Cardiac septum (tissue), 1 donor: ENCODE measurements at places on chromosomes 5 and 9. TPM values are rescaled to one million over a fixed set of nuclear protein-coding genes. Genes with fewer than 3 reads are reported as not detected.
A peak's percentile ranks its signal among the peaks of the same experiment; 100 is the strongest.

Gene SLC34A1
- total RNA-seq = not detected

Gene TMEFF1
- total RNA-seq = 0.46 TPM

Gene PCDHB15
- 9.9 TPM for total RNA-seq

Gene SEC61B
- total RNA-seq = 47.9 TPM

Gene KIF24
- 0.89 TPM for total RNA-seq

Gene DOLPP1
- 4.8 TPM for total RNA-seq

Gene PDCD1LG2
- 0.48 TPM for total RNA-seq

Gene TICAM2
- 2.0 TPM for total RNA-seq

Gene TTC1
- total RNA-seq = 67.7 TPM

Gene C9
- total RNA-seq = not detected

Gene GLDC
- 0.11 TPM for total RNA-seq

Gene PHF24
- total RNA-seq = 0.57 TPM

Gene HSPB3
- total RNA-seq = 210 TPM

Gene DCAF10
- 15.7 TPM for total RNA-seq

- DNase-seq = no peak
These were observed 3.0 kb upstream of the ACER2 start for GRCh38 chr9:19405771-19406170.

GRCh38 chr5:9148242-9148641 is 397.6 kb downstream of the SEMA5A start:
- DNase-seq = no peak

DNA sequence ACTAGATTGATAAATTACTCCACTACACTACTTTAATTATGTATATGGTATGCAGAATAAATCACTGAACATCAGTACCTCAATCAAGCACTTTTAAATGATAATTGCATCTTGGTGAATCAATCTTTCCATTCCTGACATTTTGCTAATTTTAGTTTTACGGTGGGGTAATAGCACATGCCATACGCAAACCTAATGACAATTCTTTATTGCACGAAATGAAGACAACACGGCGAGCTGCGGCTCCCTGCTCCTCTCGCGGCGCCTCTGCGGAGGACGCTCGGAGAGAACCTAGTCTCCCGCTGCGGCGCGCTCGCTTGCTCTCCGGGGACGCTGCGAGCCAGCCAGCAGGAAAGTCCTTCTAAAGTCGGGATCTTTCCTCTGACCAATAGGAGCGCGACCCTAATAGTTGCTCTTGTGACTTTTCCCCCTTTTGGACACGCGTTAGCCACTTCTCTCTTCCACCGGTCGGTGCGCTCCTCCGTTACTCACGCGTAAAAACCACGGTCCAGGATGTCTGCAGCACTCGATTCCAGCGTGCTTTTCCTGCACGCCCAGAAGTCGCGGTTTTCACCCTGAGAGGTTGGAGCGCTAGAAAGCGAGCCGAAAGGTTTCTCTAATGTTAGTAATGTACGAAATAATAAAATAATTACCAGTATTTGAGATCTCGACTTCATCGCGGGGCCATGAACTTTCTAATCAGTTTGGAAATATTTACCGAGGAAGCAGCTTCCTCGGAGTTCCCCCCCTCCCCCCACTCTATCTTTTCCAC is 1.0 kb upstream of the MEF2C start:
- DNase-seq = peak; percentile 89

GRCh38 chr5:6905883-6906282 is 192.7 kb downstream of the TENT4A start:
- no peak for DNase-seq

DNA sequence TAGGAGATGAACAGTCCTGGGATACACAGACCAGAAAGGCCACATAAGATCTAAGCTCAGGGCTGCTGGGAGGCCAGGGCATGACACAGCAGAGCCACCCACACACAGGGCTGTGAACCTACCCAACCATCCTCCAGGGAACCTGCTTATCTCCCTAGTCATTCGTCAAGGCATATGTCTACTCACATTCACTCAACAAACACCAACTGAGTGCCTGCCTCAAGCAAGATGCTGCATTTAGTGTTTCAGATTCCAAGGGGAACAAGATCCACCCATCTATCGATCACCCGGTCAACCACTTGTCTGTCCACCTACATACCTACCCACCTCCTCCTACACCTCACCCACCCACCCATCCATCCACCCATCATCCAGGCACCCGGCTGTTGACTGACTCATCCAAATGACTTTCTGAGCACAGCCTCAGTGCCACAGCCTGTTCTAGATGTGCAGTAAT is 1.9 kb downstream of the DPM2 start:
- DNase-seq = no peak

DNA sequence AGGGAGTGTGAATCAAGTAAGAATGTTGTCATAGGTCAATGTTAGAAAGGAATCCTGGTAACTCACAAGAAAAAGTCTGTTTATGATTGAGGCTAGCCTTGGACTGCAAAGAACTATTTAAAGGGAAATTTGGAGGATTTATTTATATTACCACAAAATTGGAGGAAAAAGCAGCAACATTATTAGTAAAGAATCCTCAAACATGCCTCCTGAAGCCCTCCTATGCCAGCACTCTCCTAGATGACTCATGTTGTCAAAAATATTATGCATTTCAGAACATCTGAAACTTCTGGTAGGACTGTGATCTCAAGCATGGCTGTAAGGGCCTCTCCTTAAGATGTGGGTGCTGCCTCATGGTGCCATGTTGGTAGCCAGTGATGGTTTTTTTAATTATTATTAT is 628.5 kb downstream of the CHSY3 start:
- DNase-seq = no peak

DNA sequence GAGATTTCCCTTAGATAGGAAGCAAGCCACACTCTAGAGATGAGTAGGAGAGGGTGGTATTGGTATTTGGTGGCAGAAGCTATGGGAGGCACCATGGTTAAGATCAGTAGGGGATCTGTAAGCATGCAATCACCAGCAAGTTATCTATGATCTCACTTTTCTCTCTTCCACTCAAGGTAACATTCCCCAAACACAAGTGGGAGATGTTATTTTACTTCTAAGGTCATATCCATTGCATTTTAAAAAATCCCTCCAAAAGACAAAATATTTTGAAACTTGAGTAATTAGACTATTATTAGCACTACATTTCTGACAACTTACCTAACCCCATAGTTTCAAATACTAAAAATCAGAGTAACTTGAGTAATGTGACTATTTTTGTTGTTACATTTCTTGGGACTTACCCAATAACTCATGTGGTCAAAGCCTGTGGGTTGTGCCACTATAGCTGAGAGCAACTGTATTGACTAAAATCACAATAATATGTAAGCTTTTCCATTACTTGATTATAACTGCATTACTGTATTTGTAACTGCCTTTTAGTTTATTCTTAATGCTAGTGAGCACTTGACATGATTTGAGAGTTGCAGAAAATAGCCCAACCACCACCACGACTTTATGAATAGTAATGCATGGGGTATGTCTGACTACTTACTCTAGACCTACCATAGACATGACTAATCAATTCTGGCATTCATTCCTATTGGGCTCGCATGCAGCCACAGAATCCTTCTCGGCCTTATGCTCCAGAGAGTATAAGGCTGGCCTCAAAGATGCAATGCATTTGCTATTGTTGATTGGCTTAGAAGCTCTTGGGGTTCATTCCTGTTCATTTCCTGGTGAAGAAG is 264.7 kb downstream of the TRIM32 start:
- no peak for DNase-seq

- DNase-seq = no peak
These were observed 43.4 kb downstream of the UBE2R2 start for GRCh38 chr9:33860200-33860871.

GRCh38 chr5:172717481-172718195 is 53.4 kb downstream of the DUSP1 start:
- DNase-seq = no peak

GRCh38 chr5:16477541-16477940 is 11.9 kb upstream of the ZNF622 start:
- DNase-seq = no peak

DNA sequence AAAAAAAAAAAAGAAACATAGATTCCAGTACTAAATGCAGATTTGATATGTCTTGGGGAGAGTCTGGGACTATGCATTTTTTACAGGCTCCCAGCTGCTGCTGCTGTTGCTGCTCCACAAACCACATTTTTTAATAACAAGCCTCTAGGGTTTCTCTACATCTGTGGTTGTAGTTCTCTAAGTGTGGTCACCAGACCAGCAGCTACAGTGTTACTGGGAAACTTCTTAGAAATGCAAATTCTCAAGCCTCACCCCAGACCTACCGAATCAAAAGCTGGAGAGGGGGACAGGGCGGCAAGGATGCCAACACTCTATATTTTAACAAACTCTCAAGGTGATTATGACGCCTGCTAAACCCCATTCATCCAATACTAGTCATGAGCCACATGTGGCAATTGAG is 293.4 kb upstream of the PTGER4 start:
- no peak for DNase-seq

DNA sequence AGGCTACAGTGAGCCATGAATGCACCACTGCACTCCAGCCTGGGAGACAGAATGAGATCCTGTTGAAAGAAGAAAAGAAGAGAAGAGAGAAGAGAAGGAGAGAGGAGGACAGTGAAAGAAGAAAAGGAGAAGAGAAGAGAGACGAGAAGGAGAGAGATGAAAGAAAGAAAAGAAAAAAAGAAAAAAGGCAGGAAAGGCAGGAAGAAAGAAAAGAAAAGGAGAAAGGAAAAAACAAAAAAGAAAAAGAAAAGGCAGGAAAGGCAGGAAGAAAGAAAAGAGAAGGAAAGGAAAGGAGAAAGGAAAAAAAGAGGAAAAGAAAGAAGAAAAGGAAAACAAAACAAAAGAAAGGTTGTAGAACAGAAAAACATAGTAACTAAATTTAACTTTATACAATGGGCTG is 14.2 kb downstream of the CAMSAP1 start:
- no peak for DNase-seq

- no peak for DNase-seq
These were observed 283.1 kb upstream of the ADAMTSL1 start for GRCh38 chr9:18190671-18191374.

GRCh38 chr5:42108468-42108867 is 183.4 kb downstream of the FBXO4 start:
- DNase-seq = no peak

- no peak for DNase-seq
These were observed 501 bp downstream of the ENHO start for GRCh38 chr9:34522091-34522887.

- DNase-seq = no peak
These were observed 24.6 kb upstream of the SPIN1 start for GRCh38 chr9:88363661-88364060.

DNA sequence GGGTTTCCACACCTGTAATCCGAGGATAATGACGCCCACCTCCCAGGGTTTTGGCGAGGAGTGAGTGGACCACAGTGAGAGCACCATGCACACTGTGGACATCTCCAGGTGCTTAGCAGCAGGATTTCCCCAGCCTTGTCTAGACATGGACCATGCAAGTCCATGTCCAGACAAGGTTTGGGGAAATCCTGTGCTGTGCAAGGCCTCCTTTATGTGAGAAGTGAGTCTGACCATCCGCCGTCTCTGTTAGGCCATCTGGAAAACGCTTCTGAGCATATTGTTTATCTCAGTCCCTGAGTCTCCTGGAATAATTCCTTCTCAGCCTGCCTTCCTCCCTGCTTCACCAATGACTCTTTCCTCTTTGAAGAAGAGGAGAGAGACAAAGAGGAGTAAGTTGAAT is 26.2 kb upstream of the TNFAIP8 start:
- DNase-seq = no peak

DNA sequence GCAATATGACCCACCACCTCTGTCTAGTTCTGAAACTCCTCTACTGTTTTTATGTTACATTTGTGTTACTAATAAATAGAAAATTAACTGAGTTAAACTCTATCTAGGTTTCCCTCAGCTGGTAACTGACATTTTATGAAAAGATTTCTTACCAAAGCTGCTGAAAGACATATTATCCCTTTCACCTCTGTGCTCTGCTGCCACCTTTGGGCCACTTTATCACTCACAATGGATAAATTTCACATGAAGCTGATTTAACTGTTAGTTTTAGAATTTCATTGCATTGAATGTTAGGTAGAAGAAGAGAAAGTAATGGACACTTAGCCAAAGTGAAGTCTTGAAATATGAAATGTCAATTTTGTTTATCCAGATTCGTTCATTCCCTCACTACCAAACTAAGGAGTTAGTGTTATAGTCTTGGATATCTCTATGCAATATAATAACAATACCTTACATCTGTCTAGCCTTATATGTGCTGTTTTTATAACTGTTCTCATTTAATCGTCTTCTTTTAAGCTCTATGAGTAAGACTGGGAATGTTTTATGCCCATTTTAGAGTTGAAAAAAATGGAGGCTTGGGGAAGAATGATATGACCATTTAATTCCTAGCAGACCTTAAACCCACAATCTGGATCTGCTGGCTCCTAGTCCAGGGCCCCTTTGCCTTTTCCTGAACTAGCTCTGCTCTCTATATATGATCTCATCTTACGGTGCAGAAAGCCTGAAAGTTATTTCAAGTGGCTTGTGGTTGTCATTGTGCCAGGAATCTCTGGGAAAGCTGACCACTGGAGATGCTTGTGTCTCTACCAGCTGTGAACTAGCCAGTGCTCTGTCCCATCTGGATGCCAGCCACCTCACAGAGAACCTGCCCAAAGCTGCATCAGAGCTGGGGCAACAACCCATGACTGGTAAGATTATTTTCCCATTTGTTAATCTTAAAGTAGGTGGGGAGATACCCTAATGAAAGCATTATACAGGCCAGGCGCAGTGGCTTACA is 97.1 kb downstream of the GOLPH3 start:
- no peak for DNase-seq

DNA sequence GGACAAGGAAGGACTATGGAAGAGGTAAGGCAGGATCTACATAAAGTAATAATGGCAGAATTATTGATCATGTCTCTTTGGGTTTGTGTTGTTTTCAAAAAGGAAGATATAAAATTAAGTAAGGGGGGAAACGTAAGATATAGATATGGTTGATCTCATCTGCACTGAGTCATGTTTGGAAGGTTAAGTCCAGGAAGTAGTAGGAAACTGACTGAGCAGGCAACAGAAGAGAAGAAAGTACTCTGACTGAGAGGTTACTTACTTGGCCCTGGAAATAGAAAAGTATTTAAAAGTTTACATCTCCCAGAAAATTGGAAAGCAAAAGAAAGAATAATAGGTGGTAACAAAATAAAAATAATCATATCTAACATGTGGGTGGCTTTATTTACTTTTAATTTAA is 405.3 kb upstream of the RGMB start:
- DNase-seq = no peak

- DNase-seq = peak; percentile 90
These were observed 9.9 kb upstream of the CXXC5 start for GRCh38 chr5:139638090-139638735.

- no peak for DNase-seq
These were observed 41.1 kb upstream of the CPEB4 start for GRCh38 chr5:173846929-173847501.

GRCh38 chr5:60026161-60026560 is 132.6 kb upstream of the PDE4D start:
- DNase-seq = no peak

DNA sequence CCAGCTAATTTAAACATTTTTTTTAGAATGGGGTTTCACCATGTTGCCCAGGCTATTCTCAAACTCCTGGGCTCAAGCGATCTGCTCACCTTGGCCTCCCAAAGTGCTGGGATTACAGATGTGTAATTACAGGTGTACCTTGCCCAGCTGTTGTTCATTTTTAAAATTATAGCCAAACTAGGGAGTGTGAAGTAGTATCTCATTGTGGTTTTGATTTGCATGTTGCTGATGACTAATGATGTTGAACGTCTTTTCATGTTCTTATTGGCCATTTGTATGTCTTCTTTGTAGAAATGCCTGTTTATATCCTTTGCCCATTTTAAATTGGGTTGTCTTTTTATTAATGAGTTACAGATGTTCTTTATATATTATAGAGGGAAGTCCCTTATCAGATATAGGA is 31.5 kb downstream of the EHMT1 start:
- DNase-seq = no peak

GRCh38 chr5:2999926-3000325 is 248.4 kb upstream of the IRX2 start:
- no peak for DNase-seq
